Epithelial cell of proximal tubule (primary cell): ENCODE measurements at places on chromosomes 5 and 9. TPM values are rescaled to one million over a fixed set of nuclear protein-coding genes. Genes with fewer than 3 reads are reported as not detected.

DNA sequence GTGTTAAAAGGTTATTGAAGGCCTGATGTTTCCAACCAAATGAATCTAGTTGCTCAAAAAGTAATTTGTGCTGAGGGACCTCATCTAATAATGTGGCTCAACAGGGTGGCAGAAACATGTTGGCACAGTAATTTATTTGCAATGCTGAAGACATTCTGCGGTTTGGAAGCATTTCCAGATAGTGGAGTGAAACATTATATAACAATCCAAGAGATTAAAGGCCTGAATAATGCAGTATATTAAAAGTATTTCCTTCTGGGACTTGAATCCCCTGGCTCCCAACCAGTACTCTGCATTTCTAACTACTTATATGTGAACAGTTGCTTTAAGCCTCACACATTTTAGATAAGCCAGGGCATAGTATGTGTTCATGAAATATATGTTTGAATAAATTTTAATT, 25.9 kb upstream of the ALDH1A1 start:
- no peak for DNase-seq

- no peak for DNase-seq
Observed at GRCh38 chr9:134247918-134248631, 78.2 kb upstream of the RXRA start.

- DNase-seq = no peak
Observed at GRCh38 chr9:116656501-116656971, 30.6 kb upstream of the TRIM32 start.

DNA sequence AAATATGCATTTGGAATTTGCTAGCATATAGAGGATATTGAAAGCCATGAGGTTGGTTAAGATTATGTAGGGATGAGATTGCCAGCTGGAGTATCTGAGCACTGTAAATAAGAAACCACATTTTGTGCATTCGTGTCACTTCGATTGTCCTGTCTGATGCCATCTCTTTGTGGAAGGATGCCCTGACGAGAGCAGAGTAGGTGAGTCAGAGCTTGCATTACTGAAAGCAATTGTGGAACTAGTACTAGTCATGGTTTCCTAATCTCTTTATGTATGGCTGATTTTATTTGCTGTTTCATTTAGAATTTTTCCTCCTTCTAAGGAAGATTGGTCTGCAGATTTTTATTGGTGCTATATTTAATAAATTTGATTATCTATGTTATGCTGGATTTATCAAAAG, 14.5 kb upstream of the TAS2R1 start:
- no peak for DNase-seq

DNA sequence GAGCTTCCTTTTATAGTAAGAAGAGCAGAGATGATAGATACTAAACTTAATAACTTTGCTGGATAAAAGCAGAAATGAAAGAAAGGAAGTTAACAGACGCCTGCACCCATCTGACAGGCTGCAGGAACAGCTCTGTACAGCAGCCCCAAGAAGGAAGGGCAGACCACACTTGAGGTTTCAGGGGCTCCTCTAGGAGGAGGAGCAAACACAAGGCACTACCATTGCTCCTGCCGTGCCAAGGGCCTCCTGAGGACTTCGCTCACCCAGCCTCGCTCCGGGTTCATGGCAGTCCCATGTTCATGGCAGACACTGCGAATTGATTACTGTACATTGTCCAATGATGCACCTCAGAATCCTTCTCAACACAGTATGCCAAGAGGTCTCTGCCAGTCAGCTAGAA, 85.1 kb downstream of the AMBP start:
- no peak for DNase-seq

GRCh38 chr9:14882090-14882489, 28.1 kb downstream of the FREM1 start:
- no peak for DNase-seq

The FAM120AOS gene
- 31.4 and 38.6 TPM in 2 replicates for total RNA-seq

- DNase-seq = no peak
Observed at GRCh38 chr5:58330781-58331180, 129.1 kb downstream of the PLK2 start.

DNA sequence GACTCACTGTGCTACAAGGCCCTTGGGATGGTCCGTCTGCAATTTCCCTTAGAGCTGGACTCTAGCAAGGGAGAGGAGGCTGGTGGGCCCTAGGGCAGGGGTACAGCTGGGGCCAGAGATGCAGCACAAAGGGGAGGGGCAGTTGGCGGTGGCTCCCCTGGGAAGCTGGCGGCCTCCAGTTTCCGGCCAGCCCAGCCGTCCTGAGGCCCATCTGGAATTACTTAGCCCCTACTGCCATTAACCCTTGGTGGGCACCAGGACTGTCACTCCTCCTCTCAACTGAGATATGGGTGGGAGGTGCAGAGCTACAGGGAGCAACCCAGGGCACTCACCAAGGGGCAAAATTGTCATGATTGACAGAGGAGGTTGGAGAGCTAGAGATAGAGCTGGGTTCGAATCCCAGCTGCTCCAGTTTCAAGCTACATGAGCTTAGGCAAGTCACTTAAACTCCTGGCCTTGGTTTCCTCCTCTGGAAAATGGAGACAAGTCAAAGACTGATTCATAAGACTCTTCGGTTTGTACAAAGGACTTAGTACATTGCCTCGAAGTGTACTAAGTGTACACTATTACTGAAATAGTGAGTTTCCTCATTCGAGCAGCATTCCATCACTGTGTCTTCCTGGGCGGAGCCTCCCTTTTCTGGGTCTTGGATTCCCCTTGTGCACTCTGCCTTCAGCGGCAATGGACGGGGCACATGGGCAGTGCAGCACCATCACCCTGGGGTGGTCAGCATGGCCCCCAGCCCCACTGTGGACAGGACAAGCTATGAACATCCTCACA, 2.7 kb upstream of the PDGFRB start:
- DNase-seq = no peak

- DNase-seq = no peak
Observed at GRCh38 chr5:158589939-158590338, 509.8 kb downstream of the EBF1 start.

GRCh38 chr9:108257382-108257781, 598.4 kb downstream of the ACTL7B start:
- DNase-seq = no peak

The TLE1 gene
- 90.9 and 124 TPM in 2 replicates for total RNA-seq

- no peak for DNase-seq
Observed at GRCh38 chr5:68288707-68289134, 73.2 kb downstream of the PIK3R1 start.

DNA sequence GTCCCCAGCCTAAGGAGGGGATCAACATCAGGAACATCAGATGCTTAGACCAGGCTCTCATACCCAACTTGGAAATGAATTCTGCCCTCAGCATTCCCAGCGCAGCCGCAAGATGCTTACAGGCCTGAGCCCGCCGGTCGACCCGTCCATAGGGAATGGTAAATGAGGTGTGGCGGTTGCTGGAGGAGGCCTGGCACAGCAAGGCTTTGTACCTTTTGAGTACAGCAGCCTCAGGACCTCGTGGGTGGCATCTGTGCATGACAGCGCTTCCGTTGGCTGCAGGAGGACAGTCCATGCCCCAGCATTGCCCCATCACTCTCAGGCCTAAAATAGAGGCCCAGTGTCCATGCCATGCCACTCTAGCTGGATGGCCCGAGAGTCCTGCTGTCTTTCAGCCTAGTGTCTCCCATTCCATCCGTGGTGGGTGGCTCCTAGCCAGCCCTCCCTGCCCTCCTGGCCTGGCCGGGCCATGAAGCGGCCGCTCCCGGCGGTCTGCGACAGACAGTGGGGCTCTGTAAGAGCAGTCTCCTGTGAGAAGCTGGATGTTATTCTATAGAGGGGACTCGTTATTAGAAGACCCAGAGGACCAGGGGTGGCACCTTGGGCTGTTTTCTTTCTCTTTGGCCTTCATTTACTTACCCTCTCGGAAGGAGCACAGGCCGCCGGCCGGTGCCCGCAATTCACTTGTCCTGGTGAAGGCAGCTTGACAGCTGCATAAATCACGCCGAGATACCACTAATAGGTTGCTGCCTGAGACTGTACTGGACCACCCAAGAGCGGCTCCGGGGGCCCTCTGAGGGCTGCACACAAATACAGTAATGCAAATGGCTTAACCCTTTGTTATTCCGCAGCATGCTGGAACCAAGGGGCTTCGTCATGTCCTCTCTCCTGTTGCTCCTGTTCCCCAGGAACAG, 223.5 kb upstream of the TUT7 start:
- DNase-seq = no peak

The PTGES gene
- total RNA-seq = 15.3 and 33.6 TPM in 2 replicates

The HTR1A gene
- total RNA-seq = not detected in 2 replicates

The NTNG2 gene
- total RNA-seq = 0.07 TPM in 1 of 2 replicates, not detected in the other

DNA sequence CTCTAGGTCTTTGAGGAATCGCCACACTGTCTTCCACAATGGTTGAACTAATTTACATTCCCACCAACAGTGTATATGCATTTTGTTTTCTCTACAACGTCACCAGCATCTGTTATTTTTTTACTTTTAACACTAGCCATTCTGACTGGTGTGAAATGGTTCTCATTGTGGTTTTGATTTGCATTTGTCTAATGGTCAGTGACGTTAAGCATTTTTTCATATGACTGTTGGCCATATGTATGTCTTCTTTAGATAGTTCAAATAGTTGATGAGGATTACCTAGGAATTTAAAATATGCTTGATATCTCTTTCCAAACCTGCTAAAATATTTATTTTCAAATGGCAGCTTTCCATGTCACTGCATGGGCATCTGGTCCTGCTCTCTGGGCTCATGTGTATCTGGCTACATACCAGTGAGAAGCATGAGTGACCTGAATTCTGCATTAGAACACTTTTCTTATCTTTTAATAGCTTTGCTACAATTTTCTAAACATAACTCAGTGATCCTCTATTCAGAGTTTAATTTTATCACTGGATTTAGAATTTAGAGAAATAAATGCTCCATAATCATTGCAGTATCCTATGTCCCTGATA, 95.8 kb upstream of the ADAMTS16 start:
- no peak for DNase-seq

The SLC34A1 gene
- not detected in 2 replicates for total RNA-seq

DNA sequence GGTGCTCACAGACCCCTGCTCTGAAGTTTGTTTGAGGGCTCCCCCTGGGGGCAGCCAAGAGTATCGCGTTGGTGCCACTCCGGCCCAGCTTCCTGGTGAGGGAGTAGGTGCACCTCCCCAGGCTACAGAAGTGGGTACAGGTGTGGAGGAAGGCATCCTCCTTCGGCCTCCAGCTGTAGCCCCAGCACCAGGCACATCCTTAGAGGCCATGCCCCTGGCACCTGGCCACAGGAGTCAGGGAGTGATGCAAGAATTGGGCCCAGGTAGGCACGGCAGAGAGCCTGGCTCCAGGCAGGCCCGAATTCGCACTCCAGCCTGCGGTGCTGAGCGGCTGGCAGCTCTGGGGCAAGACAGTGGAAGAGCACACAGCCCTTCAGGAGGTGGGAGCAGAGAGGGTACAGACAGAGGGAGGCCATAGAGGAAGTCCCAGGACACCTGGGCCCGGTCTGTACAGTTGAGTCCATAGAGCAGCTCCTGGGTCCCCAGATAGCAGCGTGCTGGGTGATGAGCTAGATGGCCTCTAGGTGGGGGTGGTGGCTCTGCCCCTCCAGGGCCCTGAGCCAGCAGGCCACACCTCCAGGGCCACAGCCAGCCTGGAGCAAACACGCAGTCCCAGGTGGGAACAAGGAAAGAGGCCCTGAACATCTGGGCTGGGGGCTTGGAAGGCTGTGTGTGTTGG, 2.4 kb downstream of the SAPCD2 start:
- no peak for DNase-seq

- no peak for DNase-seq
Observed at GRCh38 chr9:98318834-98319478, 63.5 kb upstream of the TBC1D2 start.

The UTP15 gene
- 13.7 and 22.4 TPM in 2 replicates for total RNA-seq

The CNTFR gene
- not detected in 2 replicates for total RNA-seq

DNA sequence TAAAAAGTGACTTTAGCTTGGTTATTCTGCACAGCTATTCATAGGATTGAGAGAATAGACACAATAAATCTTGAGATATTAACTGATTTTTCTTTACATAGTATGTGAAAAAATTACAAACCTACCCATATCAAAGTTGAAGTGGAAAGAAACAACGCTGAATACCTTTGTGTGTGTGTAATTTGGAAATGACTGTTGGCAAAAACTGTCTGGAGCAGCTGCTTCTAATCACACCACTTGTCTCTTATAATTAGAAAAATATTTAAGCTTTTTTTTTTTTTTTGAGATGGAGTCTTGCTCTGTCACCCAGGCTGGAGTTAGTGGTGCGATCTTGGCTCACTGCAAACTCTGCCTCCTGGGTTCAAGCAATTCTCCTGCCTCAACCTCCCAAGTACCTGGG, 110.8 kb upstream of the POC5 start:
- DNase-seq = no peak

GRCh38 chr9:6910032-6910431, 152.3 kb downstream of the KDM4C start:
- DNase-seq = no peak

DNA sequence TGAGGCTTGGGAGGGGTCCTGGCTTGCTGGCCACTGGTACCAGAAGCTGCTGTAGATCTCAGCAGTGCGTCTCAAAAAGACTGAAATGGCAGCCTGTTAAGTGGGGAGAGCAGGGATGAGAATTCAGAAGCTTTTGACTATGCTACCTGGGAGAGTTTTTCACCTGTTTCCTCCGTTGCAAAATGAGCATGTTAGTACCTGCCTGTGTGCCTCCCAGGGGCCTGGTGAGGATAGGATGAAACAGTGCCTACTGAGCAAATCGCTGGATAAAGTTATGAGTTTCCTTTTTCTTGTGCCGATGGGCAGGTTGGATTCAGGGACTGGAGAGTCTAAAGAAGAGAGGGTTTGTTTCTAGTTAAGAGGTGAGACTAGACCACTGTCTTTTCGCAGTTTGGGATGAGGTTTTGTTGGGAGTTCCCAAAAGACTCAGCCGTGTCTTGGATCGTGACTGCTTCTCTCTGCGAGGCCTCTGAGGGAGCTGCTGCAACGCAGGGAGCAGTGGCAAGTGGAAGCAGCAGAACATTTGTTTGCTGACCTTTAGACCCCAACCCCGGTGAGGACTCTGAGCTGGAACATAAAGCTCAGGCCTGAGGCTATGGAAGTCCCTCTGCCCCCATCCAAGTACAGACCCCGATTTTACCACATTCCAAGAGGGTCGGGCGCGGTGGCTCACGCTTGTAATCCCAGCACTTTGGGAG, 1.4 kb downstream of the RALGPS1 start:
- no peak for DNase-seq

DNA sequence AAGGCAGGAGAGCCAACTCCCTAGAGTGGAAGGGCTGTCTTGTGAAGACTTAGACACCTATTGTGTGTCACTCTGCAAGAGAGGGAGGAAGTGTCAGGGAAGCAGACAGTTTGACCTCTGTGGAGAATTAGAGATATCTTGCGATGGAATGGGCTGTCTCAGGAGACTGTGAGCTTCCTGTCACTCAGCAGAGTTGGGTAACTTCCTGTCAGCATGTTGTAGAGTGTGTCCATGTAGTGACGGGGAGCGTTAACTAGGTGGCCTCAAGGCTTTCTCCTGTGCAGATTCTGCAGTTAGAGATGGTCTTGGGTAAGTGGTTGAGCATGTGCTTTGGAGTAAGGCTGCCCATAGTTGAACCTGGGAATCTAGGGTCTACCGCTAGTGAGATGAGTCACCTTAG, 136.5 kb downstream of the KIF4B start:
- DNase-seq = no peak

GRCh38 chr5:153782589-153783361, 255.9 kb downstream of the FAM114A2 start:
- DNase-seq = no peak

The TRPM6 gene
- total RNA-seq = 0.22 and 1.6 TPM in 2 replicates

- no peak for DNase-seq
Observed at GRCh38 chr5:75337366-75338021, 474 bp downstream of the HMGCR start.
